Transverse colon (tissue), 4 donors: ENCODE measurements at places on chromosomes 16 and 17.

GRCh38 chr17:72151565-72152386 lies 31.0 kb downstream of the SOX9 start:
- peak; percentile 29 for DNase-seq

DNA sequence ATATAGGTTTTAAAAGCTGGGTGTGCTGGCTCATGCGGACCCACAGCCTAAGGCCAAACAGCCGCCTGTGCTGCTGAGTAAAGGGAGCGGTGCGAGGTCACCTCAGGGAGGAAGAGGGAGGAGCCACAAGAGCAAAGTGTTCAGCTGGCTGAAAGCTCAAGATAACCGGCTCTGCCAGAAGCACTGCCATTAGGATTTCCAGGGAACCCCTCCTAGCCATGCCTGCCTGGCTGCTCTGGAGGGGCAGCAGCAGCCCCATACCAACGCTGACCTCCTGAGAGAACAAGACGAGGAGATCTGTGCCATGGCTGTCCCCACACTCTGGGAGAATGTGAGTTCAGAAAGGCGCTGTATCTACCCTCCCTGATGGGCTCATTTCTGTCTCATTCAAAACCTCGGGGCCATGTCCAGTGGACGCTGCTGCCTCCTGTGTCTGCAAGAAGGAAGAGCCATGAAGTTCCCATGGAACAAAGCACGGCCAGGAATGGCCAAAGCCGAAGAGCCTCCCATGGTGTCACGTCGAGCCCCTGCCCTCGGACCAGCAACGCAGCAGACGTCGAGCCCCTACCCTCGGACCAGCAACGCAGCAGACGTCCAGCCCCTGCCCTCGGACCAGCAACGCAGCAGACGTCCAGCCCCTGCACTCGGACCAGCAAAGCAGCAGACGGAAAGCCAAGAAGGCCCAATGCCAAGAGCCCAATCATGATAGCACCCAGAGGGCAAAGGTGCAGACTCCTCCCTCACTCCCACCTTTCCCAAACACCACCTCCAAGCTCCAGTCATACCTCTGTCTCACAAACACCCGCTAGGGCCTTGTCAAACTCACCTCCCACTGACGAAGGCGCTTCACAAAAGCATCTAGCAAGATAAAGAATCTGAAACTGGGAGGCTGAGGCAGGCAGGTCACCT lies 107.0 kb downstream of the ANKRD11 start:
- peak; percentile 74 for DNase-seq

- DNase-seq = peak; percentile 37
Measured at GRCh38 chr17:64491034-64491860, 5.6 kb downstream of the POLG2 start.

DNA sequence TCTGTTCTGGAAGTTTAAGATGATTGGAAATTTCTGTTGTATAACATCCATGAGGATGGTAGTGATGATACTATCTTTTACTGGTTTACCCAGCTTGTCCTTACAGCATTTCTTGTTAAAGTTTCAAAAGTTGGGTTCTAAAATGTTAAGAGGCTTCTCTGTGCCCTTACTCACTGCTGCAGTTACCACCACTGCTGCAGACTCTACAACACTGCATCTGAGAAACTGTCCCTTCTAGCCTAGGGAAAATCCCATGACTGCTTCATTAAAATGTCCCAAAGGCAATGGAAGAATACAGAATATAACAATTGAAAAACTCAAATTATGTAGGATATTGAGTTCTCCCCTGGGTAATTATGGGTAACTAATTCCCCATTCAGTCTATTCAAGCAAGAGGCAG lies 3.8 kb upstream of the NSRP1 start:
- DNase-seq = no peak

- no peak for DNase-seq
Measured at GRCh38 chr16:64580558-64580957, 541.3 kb downstream of the CDH11 start.

- peak; percentile 73 for DNase-seq
Measured at GRCh38 chr16:84836234-84836647, 16.5 kb downstream of the CRISPLD2 start.

DNA sequence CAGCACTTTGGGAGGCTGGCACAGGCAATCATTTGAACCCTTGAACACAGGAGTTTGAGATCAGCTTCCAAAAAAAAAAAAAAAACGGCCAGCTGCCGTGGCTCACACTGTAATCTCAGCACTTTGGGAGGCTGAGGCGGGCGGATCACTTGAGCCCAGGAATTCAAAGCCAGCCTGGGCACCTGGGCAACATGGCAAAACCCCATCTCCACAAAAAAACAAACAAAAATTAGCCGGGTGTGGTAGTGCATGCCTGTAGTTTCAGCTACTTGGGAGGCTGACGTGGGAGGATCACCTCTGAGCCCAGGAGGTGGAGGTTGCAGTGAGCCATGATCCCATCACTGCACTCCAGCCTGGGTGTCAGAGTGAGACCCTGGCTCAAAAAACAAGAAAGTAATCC lies 39.0 kb downstream of the GRB2 start:
- DNase-seq = no peak

DNA sequence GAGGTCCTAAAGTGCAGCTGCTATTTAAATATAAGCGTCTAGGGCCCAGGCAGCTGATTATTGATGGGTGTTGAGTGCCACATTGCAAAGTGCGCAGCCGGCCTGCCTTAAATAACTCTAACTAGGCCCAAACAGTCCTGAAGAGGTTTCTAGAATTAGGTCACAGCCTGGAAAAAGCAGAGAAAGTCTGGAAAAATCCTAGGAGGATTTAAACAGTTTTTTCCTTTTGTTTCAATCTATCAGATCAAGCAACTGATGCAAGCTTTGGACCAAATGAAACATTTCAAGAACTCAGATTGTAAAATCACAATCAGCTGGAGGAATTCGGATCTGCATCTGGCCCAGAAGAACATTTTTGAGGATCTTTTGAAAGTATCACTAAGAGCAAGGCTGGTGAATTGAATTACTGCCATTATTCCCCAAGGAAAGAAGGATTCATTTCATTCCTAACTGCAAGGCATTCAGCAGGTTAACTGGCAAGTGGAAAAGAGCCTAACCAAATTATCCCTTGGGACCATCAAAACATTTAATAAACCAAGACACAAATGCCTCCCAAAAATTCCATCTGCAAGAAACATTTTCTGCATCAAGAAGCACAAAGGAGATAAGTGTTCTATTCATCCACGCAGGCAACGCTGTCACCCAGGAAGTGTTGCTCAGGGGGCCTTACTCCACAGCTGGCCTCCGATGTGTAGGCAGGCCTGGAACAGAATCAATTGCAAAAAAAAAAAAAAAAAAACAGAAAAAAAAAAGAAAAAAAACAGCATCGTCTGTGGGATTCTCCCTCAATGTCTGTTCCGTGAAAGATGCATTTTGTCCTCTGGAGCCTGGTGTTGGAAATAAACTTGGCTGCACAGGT lies 46.1 kb downstream of the IRX3 start:
- DNase-seq = no peak

- peak; percentile 31 for DNase-seq
Measured at GRCh38 chr16:70725912-70726828, 40.3 kb upstream of the MTSS2 start.

GRCh38 chr17:57091186-57091618 lies 6.2 kb downstream of the AKAP1 start:
- no peak for DNase-seq

DNA sequence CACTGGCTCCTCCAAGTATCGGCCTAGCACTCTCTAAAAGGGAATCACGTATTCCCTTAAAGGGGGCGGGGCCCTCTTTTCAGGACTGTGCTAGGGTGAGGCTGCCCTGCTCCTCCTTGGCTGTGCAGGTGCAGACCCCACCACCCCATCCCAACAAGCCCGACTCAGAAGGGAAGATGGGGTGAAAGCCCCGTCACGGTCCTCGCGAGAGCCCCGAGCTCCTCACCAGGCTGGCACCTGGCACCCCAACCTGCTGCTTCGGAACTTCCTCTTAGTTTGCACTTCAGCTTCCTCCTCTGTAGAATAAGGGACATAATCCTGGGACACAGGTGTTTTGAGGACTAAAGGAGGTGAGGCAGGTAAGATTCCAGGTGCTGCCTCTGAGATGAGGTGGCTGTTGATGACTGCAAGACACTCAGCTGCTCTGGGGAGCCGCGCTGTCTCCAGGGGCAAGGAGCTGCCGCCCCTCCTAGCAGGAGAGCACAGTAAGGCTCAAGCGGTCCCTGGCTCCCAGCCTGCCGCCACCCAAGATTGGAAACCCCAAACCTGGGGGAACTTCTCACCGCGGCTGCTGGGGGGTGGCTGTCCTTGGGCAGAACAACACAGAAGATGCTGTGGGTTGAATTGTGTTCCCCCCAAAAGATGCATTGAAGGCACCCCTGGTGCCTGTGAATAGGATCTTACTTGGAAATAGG lies 88.8 kb downstream of the MGAT5B start:
- DNase-seq = no peak

GRCh38 chr17:82527898-82528297 lies 8.4 kb downstream of the FOXK2 start:
- no peak for DNase-seq

DNA sequence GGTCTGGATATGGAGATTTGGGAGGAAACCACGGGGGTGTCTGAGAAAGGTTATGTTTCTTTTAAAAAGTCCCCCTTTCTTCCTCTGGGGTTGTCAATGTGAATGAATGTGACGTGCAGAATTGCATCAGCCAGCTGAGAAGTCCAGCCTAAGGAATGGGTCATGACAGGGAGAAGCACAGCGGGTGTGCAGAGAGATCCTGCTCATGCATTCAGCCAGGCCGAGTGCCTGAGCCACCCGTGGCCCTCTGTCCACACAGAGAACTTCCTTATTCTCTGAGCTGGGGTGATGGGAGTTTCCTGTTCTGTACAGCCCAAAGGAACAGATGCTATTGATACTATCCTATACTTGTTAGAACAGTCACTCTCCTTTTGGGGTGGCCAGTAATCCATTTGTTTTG lies 117.9 kb downstream of the CPPED1 start:
- no peak for DNase-seq

- no peak for DNase-seq
Measured at GRCh38 chr17:4189280-4189679, 46.3 kb downstream of the CYB5D2 start.

GRCh38 chr17:56830726-56831368 lies 2.9 kb downstream of the C17orf67 start:
- no peak for DNase-seq

GRCh38 chr17:50421308-50422051 lies 4.5 kb upstream of the ACSF2 start:
- no peak for DNase-seq

- no peak for DNase-seq
Measured at GRCh38 chr17:2580151-2580550, 13.3 kb upstream of the PAFAH1B1 start.

DNA sequence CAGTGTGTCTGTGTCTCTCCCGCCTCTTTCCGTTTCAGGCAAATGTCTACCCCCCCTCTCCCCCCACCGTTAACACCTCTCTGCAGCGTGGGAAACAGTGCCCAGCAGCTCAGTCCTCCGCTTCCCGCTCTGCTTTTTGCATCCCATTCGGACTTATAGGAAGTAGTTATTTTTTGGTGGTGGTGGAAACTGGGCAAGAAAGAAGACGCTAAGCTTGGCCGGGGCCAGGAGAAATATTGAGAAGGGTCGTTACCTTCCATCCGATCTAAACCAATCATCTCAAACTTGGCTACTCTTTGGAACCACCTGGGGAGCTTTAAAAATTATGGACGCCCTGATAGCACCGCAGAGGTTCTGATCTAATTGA lies 499 bp upstream of the HLF start:
- no peak for DNase-seq

GRCh38 chr17:67241719-67242341 lies 3.2 kb downstream of the HELZ start:
- DNase-seq = no peak

DNA sequence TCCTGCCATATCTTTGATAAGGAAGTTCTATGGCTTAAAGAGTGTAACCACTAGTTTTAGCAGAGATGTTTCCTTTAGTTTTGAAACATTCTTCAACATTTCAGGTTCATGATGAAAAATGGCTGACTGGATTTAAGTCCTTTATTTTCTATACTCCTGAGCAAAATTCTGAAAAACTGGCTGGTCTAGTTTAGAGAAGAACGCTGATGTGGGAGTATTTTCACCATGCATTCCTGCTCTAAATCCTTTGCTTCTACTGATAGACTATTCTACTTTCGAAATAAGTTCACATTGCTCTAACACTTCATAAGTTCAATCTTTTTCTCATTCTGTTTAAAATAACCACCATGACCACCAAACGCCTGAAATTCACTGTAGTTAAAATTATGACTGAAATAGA lies 281.9 kb downstream of the FTO start:
- no peak for DNase-seq

GRCh38 chr16:23807028-23807427 lies 28.8 kb upstream of the PRKCB start:
- DNase-seq = no peak

GRCh38 chr17:34739386-34739785 lies 160.0 kb downstream of the TMEM132E start:
- DNase-seq = no peak

- peak; percentile 70 for DNase-seq
Measured at GRCh38 chr17:19645734-19646201, 2.8 kb upstream of the ALDH3A2 start.

DNA sequence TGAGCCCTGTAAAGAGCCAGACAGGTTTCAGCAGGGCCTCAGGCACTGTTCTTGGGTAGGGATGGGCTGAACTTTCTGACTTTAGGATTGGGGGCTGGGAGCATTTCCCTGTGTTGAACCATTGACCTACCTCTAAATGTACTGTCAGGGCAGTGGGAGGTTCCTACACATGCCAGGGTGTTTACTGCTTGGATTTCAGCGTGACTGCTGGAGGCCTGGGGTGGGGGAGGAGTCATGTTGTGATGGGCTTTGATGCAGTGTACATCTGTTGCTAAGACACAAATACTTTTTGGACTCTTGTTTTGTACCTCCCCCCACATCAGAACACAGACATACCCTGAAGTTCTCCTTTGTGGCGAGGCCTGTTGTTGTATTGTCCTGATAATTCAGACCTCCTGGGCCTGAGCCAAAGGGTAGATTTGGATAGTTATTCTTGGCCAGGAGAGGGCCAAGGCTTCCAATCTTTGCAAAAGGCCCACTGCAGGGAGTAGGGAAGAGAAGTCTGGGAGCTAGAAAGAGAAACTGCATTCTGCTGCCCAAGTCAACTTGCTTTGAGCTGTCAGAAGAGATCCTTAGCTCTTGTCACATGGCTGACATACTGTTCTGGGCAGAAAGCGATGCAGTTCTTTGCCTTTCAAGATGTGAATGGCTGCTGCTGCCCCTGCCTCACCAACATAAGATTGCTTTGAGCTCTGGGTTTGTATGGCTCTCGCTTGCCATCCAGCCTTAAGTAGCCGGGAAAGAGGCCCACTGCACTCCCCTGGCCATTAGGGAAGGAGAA lies 3.7 kb downstream of the NFE2L1 start:
- DNase-seq = peak; percentile 50

- no peak for DNase-seq
Measured at GRCh38 chr16:9741776-9742175, 440.5 kb downstream of the GRIN2A start.

GRCh38 chr16:50884066-50884860 lies 142.4 kb downstream of the CYLD start:
- no peak for DNase-seq

GRCh38 chr17:81460856-81461460 lies 51.6 kb downstream of the ACTG1 start:
- DNase-seq = no peak

GRCh38 chr16:29845656-29846055 lies 17.4 kb downstream of the CDIPT start:
- DNase-seq = no peak

- no peak for DNase-seq
Measured at GRCh38 chr16:5062790-5063765, 2.7 kb downstream of the C16orf89 start.

GRCh38 chr16:12381662-12382061 lies 405.1 kb downstream of the SNX29 start:
- DNase-seq = no peak
